HCT116 (cell line): ENCODE measurements at places on chromosomes 5 and 9.

DNA sequence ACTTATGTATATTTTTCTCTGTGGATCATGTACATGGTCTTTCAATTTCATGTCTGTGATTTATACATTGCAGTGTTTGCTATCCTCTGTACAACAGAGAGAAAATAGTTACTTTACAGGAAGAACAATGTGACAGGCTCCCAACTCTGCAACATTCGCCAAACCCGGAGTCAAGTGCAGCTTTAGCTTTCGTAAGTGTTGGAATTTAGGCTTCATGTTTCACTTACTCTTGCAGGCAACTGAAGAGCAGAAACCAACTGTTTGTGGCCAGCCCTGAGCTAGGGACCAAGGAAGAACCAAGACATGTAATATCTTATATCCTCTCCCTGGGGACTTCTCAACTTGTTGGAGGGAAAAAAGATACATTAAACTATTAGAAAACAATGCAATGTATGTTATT is 147.9 kb downstream of the C5orf15 start:
- DNase-seq, result no peak

DNA sequence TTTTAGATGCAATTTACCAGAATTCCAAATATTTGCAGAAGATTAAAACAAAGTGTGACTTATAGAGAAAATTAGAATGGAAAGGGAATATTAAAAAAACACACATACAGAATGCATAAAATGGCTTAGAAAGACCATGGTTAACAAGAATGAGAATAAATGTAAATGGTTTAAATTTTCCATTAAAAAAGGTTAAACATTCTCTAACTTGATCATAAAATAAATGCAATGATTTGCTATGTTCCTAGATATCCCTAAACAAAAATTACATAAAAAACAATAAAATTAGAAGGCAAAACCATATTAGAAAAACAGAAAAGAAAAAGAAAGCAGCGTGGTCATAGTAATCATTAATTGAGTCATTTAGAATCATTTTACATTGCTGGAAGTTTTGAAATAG is 152.5 kb downstream of the TMEM38B start:
- DNase-seq, result no peak

DNA sequence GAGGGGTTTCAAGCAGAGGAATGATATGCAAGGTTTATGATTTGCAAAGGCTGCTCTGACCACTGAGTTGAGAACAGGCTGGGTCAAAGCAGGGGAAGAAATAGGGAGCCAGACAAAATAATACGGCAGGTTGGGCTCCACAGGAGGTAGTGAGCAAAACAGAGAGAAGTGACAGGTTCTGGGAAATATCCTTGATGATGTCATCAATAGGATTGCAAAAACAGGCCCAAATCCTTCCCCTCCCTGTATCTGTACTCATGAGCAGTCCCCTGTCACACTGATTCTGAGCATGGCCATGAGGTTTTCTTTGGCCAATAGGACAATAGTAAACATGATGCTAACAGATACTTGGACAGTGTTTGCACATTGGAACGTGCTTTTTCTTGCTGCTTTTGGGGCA is 471.8 kb upstream of the BRINP1 start:
- DNase-seq, result no peak

DNA sequence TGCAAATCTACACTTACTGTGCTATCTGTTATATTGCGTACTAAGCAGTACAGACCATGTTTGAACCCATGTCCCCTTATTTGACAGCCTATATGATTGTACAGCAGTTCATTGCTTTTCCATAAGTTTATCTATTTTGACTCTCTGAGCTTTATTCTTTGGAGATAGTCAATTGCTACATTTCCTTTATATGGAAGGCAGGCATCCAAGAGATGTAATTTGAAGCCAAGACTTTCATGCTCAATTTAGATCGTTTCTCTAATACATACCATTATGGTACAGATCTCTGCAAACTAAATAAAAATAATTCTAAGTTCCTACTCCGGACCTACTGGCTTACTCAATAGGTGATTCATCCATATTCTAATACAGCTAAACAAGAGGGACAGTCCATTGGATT is 424.8 kb downstream of the TMEM38B start:
- no peak for DNase-seq

DNA sequence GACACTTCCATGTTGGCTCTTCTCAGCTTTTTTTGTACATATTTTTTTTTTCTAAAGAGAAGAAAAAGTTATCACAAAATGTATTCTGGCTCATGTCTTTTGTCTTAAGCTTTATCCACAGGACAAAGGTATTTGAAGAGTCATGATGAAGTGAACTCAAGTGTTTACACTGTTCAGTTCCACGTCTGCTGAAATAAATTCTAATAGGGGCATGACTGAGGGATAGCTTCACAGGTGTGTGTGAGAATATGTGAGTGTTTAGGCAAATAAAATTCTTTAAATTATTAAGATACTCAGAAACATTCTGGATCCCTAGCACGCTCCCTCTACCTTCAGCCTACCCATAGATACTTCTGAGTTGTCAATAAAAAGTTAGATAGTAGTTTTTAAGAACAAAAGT is 59.8 kb downstream of the BAAT start:
- DNase-seq, result no peak

DNA sequence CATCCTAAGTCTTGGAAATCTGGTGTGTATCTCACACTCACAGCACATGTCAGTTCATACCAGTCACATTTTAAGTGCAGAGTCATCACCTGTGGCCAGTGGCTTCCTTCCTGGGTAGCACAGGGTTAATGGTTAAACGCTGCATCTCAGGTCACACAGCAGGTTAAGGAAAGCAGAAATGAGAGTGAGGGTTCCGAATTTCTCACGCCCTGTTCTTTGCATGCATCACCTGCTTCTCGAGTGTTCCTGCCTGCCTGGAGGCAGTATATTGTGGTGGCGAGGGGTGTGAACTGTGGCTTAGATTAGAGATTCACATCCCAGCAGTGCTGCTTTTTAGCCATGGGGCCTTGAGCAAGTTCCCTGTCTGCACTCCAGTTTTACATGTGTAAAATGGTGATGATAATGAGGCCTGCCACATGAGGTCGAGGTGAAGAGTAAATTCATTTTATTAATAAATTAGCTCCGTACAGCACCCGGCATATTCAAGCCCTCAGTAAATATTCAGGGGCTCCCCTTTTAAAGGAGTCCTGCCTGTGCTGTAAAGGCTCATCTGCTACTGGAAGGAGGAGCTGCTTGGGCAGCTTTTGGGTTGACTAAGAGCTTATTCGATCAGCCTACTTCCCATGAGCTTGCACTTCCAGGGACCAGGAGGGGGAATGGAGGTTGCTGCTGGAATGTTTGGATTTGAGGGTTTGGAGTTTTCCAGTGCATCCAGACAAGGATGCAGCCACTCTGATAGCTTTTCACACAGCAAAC is 61.1 kb upstream of the SAP30L start:
- DNase-seq, result no peak

GRCh38 chr9:1431461-1431860 is 381.3 kb downstream of the DMRT2 start:
- no peak for DNase-seq

GRCh38 chr5:44001675-44002380 is 387.4 kb downstream of the FGF10 start:
- no peak for DNase-seq

DNA sequence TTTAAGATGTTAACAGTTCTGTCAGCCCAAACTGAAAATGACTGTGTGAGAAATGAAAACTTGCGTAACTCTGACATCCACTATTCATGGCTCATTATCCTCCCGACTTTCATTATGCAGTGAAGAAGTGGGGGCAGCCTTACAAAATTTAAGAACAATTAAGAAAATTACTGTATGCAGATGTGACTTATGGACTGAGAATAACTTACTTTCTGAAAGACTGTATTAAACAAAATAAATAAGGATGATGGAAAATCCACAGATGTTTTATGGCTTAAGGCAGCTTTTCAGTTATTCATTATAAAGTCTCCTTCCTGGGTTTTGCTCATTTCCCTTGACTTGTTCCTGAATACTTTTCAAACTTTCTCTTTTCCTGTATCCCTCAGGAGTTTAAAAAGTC is 55.2 kb downstream of the GRIN3A start:
- DNase-seq, result no peak

- DNase-seq, result no peak
These were observed 587 bp downstream of the MIER3 start for GRCh38 chr5:56951126-56951945.

DNA sequence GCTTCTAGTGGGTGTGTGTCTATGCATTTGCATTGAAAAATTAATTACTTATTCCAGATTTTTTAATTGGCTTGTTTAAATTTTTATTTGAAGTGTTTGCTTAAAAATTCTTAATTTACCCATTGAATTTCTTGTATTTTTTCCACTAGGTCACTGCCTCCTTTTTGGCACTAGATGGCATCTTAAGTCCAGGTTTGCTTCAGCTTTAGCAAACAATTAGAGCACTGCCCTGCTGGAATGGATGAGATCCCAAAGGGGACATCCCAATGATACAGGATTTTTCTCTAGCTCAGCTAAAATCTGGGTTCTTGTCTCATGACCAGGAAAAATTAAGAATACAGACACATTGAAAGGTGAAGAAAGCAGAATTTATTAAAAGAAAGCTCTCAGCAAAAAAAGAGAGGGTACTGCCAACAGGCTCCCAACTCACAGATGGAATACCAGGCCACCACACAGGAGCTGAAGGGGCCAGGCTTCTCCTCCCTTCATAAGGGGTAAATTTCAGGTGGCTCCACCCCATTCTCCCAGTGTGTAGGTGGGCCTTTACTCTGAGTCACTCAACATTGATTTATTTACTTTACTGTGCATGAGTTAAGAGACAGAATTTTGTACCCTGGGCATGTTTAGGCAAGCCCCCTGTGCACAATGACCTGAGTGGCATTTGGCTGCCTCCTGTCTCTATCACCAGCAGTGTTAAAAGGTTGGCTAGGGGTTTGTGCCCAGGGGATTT is 532.4 kb downstream of the ANXA1 start:
- DNase-seq, result peak; percentile 19

- DNase-seq, result no peak
These were observed 1279.9 kb upstream of the DMAC1 start for GRCh38 chr9:9079473-9079872.

GRCh38 chr5:107294669-107295068 is 376.1 kb downstream of the EFNA5 start:
- no peak for DNase-seq

DNA sequence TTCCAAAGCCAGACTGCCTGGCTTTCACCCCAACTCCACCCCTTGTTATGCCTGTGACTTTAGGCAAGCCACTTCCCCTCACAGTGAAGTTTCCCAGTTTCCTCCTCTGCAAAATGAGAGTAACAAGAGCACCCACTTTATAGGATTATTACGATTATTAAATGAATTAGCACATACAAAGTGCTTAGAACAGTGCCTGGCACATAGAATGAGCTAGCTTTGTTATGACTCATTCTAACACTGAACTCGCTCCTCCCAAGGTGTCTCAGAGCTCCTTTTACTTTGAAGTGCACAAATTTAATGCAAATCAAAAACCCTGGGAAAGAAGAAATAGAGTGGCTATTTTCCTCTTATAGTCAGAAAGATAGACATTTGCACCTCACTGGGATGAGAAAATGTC is 34.3 kb downstream of the DNAH5 start:
- DNase-seq, result no peak

DNA sequence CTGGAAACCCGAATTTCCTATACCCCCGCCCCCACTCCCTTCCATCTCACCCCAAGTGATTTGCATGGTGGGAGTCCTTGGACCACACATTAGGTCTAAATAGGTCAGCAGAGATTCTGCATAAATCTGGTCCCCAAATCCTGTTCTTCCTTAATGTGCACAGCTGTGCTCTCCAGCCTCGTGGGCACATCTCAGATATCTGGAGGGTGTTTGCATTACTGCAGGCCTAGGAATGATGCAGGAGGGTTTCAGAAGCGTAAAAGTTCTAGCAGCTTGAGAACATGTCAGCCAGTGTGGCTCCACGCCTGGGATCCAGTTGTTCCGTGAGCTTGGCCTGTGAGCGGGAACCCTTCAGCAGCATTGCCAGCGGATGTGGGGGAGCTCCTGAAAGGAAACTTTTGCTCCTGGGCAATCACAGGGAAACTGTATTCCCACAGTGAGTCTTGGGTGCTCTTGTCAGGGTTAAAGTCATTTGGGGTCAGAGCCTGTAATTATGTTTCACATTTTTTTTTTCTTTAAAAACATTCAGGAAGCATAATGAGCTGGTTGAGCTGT is 12.9 kb downstream of the ARHGAP26 start:
- no peak for DNase-seq

GRCh38 chr5:137273511-137273910 is 225.6 kb downstream of the SPOCK1 start:
- DNase-seq, result no peak

DNA sequence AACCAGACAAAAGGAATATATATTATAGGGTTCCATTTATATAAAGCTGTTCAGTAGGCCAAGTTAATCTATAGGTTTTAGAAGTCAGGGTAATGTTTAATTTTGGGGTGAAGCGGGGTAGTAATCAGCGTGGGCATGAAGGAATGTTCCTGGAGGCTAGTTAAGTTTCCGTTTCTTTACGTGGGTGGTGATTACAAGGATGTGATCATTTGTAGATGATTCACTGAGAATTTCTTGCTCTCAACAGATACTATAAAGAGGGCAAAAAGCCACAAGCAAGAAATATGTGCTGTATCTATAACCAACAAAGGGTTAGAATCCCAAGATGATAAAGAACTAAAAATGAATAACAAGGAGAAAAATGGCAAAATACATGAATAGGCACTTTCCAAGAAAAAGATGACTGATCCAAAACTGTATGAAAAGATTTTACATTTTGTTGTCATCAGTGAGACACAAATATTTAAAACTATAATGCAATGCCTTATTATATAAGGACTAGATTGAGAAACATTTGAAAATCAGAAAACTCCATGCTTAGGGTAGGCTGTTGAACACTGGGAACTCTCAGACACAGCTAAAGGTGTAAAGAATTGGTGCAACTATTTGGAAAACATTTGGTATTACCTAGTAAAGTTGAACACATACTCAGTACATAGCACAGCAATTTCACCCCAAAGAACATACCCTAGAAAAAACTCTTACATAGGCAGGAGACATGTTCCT is 224.3 kb upstream of the S1PR3 start:
- no peak for DNase-seq

DNA sequence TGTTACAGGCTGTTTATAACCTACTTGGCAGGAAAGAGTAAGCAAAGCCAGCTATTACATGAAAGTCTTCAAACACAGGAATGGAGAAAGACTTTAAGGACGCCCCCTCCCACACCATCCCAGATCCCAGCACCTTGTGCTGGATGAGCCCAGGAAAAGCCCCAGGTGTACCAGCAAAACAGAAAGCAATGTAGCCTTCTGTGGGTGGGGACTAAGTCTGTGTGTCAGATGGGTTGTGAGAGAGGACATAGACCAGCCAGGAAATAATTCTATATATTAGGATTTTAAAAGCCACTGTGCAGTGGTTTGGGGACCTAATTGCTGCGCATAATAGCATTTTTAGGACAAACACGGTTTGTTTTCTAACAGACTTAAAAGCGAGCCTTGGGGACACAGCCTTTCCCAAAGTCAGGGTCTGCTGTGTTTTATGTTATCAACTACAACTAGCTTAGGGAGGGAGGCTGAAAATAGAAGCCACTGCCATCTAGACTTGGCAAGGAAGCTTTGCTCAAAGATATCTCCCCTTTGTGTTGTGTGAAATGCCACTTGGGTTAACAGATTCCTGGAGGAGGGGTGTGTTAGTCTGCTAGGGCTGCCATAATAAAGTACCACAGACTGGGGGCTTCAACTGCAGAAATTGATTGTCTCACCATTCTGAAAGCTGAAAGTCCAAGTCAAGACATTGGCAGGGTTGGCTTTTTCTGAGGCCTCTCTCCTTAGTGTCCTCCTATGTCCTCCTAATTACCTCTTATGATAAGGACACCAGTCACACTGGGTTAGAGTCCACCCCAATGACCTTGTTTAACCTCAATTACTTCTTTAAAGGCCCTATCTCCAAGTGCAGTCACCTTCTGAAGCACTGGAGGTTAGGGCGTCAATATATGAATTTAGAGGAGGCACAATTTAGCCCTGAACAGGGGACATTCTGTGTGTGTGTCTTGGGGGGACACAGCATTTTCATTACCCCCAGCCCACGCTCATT is 17.2 kb upstream of the UBE2QL1 start:
- no peak for DNase-seq
